ENCODE measurements at places on chromosomes 16 and 17.

GRCh38 chr17:55750750-55751657 lies at the start of gene PCTP:
Gene PCTP (plus strand): TSS chr17:55751051. CDS start chr17:55751104, 53 bp downstream.
- DNase-seq, result peak; percentile 98

GRCh38 chr16:17312094-17312710 lies 158.6 kb downstream of the XYLT1 start:
- DNase-seq, result no peak

DNA sequence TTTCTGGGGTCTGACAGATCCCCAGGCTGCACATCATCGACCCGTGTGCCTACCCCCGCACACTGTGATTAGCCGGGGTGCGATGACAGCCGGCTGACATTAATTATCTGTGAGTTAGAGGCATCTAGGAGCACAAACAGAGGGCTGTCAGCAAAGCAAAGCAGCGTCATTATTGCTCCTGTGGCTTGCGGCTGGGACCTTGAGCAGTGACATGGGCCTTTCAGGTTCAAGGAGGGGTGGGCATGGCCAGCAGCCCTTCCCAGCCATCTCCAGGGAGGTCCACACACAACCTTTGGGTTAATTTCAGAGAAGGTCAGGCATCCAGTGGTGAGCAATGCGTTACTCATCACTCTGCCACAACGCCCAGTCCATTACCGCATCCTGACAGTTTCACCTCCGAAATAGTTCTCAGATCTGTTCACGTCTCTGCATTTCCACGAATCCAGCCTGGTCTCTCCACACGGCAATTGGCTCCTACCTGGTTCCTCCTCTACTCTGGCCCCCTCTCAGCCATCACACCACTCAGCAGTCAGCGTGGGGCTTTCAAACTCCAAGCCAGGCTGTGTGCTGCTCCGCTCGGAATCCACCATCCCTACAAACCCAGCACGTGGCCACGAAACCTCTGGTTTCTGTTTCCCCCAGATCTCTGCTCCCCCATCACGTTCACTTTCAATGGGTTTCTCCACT lies 249.7 kb upstream of the C16orf82 start:
- DNase-seq, result no peak

GRCh38 chr17:8300627-8301242 lies 5.5 kb upstream of the SLC25A35 start:
- peak; percentile 67 for DNase-seq

DNA sequence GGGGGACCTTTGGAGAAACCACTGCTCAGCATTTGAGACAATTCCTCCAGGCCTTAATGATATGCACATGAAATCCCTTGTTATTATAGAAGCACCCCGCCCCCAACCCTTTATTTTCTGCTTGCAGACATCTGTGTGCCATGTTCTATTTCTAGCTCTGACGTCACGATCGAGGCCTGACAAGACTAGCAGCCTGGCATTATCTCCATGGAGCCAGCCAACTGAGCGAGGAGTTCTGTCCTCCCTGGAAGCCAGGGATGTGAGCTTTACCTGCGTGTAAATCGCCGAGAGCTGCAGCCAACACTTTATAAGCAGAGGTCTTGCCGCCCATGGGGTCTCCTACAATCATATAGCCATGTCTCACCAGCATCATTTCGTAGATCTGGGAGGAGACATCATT lies 116.9 kb downstream of the DNAH3 start:
- DNase-seq, result no peak

DNA sequence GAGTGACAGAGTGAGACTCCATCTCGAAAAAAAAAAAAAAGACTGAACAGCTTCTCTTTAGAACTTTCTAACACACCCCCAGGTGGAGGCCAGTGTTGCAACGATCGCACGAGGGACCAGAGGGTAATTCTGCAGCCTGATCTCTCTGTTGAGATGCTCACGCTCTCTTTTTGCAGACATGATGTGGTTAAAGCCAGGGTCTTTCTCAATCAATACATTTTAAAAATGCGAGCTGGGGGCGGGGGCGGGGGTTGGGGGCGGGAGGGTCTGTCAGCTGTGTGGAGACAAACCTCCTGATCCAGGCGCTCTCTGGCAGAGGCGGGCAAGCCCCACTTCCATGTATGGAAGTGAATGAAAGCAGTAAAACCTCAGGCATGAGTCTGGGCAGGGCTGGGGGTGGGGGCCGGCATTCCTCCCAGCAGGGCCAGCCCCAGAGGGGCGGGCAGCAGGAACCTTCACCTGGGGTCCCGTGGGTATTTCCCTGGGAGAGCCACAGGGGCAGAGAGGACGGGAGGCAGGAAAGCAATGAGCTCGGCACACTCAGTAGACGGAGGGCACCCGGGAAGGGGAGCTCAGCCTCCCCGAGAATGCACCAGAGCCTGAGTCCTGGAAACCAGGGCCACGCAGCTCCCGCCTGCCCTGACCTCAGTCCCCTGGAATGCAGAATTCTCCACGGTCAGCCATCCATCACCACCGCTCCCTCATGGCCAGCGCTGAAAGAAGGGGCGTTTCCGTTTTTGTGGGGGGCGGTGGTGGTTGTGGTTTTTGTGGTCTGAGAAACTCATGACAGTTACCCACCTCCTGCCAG lies 28.0 kb downstream of the NXN start:
- no peak for DNase-seq

Measured in right lobe of liver (tissue), 6 donors.